ENCODE measurements at places on chromosomes 3 and 15.

- DNase-seq: peak; percentile 4
Observed at GRCh38 chr3:62659660-62660059, 215.6 kb downstream of the CADPS start.

- DNase-seq: peak; percentile 67
Observed at GRCh38 chr15:69666921-69667811, 214.5 kb downstream of the RPLP1 start.

- peak; percentile 3 for DNase-seq
Observed at GRCh38 chr3:56197259-56197965, 270.9 kb downstream of the ERC2 start.

GRCh38 chr15:84760219-84760618, 11.8 kb downstream of the ZNF592 start:
- DNase-seq: no peak

GRCh38 chr3:184805351-184806038, 6.5 kb upstream of the VPS8 start:
- DNase-seq: peak; percentile 77
